Caudate nucleus (tissue), 63 donors: ENCODE measurements at places on chromosomes 11 and 22.

DNA sequence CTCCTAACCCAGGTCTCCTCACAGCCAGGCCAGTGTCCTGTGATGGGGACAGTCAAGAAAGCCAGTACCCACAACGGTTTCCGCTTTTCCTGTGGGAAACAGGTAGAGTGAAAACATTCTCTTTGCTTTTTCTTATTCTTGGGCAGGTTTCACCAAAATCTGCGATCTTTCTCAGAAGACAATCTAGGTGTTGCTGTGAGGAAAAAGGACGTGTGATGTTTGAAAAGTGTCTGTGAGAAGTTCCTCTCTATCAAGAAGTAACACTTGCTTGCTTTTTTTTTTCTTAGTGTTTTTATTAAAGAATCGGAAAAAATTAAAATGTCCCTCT lies 9.2 kb upstream of the IL2RB start:
- DNase-seq = no peak

GRCh38 chr22:46857885-46858143 lies 95.4 kb downstream of the TBC1D22A start:
- no peak for DNase-seq

- no peak for DNase-seq
These were observed 81.0 kb downstream of the FBXO7 start for GRCh38 chr22:32555581-32555980.

DNA sequence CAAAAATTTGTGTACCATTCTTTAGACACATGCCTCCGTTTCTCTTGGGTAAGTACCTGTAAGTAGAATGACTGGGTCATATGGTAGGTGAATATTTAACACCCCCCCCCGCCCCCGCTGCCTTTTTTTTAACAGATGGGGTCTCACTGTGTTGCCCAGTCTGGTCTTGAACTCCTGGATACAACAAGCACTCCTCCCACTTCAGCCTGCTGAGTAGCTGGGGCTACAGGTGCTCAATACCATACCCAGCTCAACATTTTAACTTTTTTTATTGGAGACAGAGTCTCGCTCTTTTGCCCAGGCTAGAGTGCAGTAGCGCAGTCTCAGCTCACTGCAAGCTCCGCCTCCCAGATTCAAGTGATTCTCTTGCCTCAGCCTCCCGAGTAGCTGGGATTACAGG lies 32.5 kb downstream of the CECR2 start:
- no peak for DNase-seq

DNA sequence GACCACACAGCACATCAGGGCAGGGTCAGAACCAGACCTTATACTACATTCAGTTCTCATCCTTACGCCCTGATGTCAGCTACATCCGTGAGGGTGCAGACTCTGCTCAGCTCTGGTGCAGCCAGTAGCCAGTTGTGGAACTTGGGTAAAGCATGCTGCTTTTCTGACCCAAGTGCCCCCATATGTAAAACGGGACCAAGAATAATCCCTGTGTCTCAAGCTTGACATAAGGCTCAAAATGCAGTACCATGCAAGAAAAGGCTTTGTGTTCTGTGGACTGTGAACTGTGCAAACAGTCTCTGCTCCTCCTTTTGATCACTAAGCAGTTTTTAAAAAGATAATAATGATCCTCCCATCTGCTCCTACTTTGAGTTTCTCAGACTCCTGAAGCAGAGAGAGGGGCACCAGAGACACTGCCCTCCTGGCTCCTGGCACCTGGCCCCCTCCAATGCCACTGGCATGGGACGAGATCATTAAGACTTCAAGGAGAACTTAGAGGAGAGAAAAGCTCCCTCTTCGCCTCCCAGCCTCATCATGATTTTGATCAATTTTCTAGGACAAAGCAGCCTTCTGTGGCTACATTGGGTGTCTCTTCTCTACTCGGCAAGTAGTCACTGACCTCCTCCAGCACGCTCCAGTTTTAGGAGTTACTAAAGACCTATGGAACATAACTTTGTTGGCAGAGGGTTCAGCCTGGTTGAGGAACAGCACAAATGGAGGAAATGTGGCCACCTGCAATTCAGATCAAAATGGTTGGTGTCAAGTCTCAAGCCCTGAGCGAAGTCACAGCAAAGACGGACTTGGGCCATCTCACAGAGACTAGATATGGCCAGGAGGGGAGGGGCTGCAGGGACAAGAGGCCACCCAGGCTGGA lies 23.9 kb downstream of the IL10RA start:
- DNase-seq = no peak

- DNase-seq = no peak
These were observed 59.9 kb downstream of the TRAF6 start for GRCh38 chr11:36450110-36450572.

- no peak for DNase-seq
These were observed 96.3 kb downstream of the FAM76B start for GRCh38 chr11:95693298-95693697.

GRCh38 chr22:50530877-50531545 lies 1.2 kb upstream of the TYMP start:
- DNase-seq = no peak

DNA sequence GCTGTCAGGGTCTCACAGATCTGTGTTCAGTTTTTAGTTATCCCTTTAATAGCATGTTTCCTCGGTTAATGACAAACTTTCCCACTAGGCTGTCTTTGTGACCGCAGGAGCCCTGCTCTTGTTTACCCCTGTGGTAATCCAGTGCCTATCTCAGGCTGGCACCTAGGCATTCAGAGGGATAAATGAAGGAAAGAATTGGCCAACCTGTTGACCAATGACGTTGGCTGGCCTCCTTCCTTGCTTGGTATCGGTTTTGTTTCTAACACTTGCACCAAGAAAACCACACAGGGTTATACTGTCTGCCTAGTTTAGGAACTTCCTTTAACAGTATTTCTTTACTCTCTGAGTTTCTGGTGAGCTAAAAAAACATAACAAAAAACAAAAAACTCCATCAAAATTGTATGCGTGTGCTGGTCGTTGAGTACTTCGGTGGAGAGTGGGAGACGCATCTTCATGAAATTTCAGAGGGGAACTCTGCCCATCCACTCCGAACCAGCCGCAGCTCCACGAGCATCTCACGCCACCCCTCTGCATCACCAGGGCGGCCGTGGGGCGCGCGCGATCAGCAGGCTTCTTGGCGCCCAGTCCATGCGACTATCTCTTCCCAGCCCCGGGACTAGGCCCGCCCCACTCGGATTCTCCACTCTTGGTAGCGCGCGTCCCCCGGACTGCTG lies 563 bp upstream of the ENDOD1 start:
- DNase-seq = no peak

GRCh38 chr11:2555891-2556290 lies 111.1 kb downstream of the KCNQ1 start:
- DNase-seq = no peak

DNA sequence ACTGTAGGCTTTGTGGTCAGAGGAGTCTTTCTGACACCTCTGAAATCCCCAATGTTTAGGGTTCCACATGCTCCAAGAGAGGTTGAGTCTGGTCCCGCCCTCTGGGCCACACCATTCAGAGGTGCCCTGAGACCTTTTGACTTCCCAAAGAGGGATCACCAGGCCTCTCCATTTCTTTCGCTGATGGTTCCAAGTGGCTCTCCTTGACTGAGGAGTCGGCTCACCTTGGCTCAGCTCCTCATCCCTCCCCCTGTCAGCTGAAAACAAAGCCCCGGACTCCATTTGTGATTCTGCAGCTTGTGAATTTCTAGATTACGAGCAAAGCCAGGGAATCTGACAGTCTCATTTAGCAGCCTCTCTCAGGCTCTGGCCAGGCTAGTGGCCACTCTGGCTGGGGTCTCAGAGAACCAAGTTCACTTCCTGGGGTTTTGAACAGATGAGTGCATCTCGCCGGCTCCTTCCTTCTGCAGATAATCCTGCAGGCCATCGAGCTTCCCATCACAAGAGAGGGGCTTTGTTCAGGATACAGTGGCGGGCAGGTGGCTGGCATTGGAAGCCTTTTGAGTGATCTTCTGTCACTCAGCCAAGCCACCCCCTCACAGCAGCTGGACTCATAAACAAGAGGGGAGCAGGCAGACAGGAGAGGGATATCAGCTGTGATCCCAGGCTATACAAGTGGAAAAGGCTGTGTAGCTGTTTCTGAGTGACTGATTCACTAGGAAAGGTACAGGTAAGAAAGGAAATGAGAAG lies 102.9 kb downstream of the TRIM29 start:
- DNase-seq = no peak

- no peak for DNase-seq
These were observed 20.2 kb upstream of the VSTM5 start for GRCh38 chr11:93870616-93871015.

DNA sequence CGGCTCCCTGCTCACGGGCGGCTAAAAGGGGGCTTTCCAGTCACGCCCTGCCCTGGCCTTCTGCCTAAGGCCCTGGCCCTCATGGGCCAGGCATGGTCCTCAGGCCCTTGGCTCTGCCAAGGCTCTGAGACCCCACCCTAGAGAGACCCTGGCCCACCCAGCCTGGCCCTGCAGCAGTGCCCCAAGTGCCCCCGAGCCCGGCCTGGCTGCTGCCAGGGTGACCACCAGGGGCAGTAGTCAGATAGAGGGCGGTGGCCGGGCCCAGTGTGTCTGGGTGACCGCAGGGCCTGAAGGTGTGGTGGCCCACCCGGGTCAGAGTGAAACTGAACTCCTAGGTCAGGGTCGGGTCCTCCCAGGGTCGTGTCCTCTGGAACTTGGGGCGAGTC lies 29.4 kb upstream of the CCDC188 start:
- no peak for DNase-seq

- DNase-seq = no peak
These were observed 53.2 kb downstream of the FAM76B start for GRCh38 chr11:95736355-95736754.

GRCh38 chr22:32733196-32733768 lies 68.2 kb upstream of the TIMP3 start:
- DNase-seq = no peak

DNA sequence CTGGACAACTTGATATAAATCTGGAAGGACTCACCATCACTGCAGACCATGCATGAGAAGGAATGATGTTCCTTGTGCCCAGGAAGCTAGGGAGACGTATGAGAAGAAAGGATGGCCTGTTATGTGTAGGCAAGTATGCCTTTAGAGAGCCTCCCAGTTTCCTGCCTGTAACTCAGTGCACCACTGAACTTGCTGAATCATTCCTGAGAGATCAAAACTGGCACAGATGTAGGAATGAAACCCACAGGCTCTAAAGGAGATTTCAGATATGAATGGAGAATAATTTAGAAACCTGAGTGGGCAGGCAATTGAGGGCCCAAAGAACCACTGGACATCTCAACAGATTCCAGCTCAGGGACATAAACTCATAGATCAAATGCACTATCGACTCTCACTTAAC lies 38.4 kb upstream of the PRSS23 start:
- DNase-seq = no peak

DNA sequence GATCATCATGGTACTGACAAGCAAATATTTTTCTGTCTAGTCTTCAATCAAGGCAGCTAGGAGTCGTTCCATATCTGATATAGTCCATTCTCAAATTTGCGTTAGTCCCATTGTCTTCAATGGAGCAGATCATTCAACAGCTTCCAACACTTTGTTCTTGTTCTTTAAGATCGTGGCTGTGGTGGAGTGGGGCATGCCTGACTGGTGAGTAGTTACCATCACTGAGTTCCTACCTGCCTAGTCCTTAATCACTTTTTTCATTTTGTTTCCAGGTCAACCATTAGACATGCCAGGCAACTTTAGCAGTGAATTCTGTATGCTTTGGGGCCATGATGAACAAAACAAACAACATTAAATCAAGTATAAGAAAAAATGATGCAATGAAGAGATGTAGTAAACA lies 693.1 kb upstream of the KIRREL3 start:
- no peak for DNase-seq

DNA sequence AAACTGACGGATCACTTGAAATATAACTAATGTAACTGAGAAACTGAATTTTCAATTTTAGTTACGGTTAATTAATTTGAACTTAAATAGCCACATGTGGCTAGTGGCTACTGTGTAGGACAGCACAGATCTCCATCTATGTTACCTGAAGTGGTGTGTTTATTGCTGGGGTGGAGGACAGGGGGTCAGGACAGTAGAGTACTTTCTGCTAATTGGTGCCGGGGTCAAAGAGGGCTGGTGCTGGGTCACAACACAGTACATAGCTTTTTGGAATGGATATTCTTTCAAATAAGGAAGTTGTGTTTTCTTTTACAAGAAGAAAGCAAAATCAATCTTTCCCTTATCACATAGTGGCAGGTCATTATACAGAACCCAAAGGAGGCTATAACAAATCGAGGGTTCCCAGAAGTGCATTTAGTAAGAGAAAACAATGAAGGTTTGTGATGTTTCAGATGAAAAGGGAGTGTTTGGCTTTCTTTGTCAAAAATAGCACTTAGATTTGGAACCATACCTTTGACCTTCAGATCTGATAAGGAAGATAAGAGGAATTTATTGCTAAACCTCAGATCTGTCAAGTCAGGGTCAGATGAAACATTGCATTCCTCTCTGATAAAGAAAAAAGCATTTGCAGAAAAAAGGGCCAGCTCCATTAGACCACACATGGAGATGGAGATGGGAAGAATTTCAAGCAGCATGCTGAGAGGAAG lies 384.5 kb downstream of the AASDHPPT start:
- no peak for DNase-seq

- DNase-seq = no peak
These were observed 21.5 kb downstream of the DDI1 start for GRCh38 chr11:104057908-104058307.

GRCh38 chr11:103811870-103812455 lies 224.5 kb upstream of the DDI1 start:
- DNase-seq = no peak

- DNase-seq = no peak
These were observed 12.5 kb upstream of the APOL5 start for GRCh38 chr22:35705141-35705540.

DNA sequence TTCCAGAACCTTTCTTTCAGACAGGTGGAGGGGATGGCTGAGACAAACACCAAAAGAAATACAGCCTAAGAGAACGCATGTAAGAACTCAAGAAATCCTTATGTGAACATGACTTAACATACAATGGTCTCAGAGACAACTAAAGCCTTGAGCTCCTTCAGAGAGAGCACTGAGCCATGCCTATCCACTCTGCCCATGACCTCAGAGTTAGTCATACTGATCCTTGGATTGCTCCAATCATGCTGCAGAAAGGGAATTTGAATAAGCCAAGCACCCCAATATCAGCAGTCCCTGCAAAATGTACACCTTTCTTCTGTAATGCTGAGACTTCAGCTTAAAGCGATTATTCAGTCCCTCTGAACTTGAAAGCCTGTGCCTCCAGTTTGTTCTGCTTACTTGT lies 43.2 kb upstream of the CHKA start:
- no peak for DNase-seq

GRCh38 chr11:934527-934926 lies 8.9 kb downstream of the AP2A2 start:
- DNase-seq = no peak

GRCh38 chr11:125410091-125410490 lies 86.0 kb downstream of the FEZ1 start:
- DNase-seq = no peak
